Central memory CD8-positive, alpha-beta T cell (primary cell): ENCODE measurements at places on chromosomes 13 and 19.

DNA sequence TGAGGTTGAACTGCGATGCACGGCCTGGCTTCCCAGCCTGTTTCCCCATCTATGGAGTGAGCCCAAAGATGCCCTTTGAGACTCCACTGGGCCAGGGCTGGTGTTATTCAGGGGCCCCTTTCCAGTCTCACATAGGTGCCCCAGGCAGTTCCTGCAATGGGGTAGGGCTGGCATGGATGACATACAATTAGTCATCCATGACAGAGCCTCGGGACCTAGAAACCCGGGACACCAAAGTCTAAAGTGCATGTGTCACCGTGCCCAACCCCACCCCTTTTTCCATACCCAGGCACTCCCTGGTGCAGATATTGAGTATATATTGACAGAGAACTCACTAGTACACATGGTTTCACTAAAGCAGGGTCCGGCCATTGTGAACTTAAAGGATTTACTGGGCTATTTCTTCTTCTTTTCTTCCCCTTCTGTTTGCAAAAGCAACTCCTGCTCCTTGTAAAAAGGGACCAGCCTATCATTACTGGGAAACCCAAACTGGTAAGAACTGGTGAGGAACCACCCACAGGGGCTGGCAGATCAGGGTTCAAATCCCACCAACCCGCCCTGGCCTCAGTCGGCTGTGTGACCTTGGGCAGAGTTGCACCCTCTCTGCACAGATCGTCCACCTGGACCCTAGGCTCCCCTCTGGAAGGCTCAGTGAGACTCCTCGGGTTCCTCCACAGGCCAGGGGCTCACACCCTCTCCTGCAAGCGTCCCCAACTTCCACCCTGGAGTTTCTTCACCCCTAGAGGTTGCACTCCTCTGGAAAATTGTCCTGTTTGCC is 2.7 kb downstream of the B3GNT3 start:
- no peak for DNase-seq
- H3K36me3 ChIP-seq: no peaks in the 10 kb centered on the region
- H3K4me3 ChIP-seq: no peak overlapping the region

DNA sequence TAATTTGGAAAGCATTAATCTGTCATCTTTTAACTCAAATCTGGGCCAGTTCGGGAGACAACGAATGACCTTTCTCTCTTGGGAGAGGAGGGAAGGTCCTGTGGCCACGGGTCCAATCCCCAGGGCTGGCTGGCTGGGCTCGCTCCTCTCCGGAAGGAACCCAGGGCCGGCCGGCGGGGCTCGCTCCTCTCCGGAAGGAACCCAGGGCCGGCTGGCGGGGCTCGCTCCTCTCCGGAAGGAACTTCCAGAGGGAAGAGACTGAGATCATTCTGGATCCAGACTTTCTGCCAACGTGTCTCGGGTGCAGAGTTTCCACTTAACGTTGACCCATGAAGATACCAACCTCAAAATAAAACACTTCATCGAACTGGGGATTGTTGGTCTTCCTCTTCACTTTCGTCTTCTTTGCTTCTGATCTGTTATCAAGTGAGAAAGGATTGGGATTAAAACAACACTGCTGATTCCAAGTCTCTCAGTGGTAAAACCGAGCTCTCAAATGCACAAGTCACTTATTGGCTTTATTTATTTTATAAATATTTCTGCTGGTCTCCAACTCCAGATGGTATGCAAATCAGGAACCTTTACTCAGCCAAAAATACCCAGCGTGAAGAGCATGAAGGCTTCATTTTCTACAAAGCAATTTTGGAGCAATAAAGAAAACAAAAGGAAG is 53.3 kb upstream of the C13orf46 start:
- peak overlapping the region; percentile 37 for H3K4me3 ChIP-seq
- H3K27ac ChIP-seq: peak overlapping the region; percentile 29
- peaks cover 24% of the 10 kb centered on the region for H3K4me1 ChIP-seq
- H3K36me3 ChIP-seq: peaks cover 49% of the 10 kb centered on the region
- DNase-seq: no peak
- no peaks in the 10 kb centered on the region for H3K27me3 ChIP-seq

DNA sequence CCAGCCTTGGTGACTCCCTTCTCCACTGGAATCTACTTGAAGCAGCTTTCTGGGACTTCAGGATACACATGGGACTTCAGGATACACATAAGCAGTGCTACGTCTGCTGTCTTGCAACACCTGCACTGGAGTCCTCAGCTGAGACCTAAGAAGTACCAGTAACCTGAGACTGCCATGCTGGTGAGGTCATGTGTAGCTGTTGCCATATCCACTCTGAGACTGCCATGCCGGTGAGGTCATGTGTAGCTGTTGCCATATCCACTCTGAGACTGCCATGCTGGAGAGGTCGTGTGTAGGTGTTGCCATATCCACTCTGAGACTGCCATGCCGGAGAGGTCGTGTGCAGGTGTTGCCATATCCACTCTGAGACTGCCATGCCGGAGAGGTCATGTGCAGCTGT is 937.9 kb downstream of the EFNB2 start:
- H3K4me3 ChIP-seq: no peak overlapping the region
- H3K27me3 ChIP-seq: no peaks in the 10 kb centered on the region
- no peak for DNase-seq
- H3K27ac ChIP-seq: no peak overlapping the region

GRCh38 chr13:73876323-73876722 is 257.9 kb downstream of the KLF12 start:
- no peak for DNase-seq
- peaks cover 42% of the 10 kb centered on the region for H3K4me1 ChIP-seq
- H3K27me3 ChIP-seq: no peaks in the 10 kb centered on the region
- peaks cover 11% of the 10 kb centered on the region for H3K36me3 ChIP-seq

DNA sequence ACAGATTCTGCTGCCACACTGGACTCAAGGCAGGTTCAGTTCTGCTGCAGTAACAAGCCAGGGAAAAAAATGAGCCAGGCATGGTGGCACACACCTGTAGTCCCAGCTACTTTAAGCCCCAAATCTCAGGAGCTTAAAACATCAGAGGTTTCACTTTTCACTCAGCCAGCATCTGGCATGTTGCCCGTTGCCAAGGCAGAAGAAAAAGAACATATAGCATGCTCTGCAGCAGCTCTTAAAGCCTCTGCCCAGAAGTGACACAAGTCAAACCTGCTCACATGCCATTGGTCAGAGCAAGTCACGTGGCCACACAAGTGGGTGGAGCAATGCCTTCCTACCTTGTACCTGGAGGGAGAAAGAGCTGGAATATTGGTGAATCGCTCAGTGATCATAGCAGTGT is 14.7 kb upstream of the ADGRE5 start:
- no peaks in the 10 kb centered on the region for H3K27me3 ChIP-seq
- peaks cover 26% of the 10 kb centered on the region for H3K36me3 ChIP-seq
- peaks cover 62% of the 10 kb centered on the region for H3K4me1 ChIP-seq
- peak; percentile 81 for DNase-seq
- peak overlapping the region; percentile 100 for H3K27ac ChIP-seq

GRCh38 chr13:59451236-59451635 is 712.5 kb downstream of the DIAPH3 start:
- H3K27ac ChIP-seq: no peak overlapping the region
- no peaks in the 10 kb centered on the region for H3K36me3 ChIP-seq
- no peak overlapping the region for H3K4me3 ChIP-seq
- no peaks in the 10 kb centered on the region for H3K4me1 ChIP-seq
- DNase-seq: no peak

GRCh38 chr13:89694451-89694850 is 1653.0 kb upstream of the MIR17HG start:
- H3K27ac ChIP-seq: no peak overlapping the region
- no peak for DNase-seq
- no peaks in the 10 kb centered on the region for H3K27me3 ChIP-seq
- H3K36me3 ChIP-seq: no peaks in the 10 kb centered on the region
- no peak overlapping the region for H3K4me3 ChIP-seq

DNA sequence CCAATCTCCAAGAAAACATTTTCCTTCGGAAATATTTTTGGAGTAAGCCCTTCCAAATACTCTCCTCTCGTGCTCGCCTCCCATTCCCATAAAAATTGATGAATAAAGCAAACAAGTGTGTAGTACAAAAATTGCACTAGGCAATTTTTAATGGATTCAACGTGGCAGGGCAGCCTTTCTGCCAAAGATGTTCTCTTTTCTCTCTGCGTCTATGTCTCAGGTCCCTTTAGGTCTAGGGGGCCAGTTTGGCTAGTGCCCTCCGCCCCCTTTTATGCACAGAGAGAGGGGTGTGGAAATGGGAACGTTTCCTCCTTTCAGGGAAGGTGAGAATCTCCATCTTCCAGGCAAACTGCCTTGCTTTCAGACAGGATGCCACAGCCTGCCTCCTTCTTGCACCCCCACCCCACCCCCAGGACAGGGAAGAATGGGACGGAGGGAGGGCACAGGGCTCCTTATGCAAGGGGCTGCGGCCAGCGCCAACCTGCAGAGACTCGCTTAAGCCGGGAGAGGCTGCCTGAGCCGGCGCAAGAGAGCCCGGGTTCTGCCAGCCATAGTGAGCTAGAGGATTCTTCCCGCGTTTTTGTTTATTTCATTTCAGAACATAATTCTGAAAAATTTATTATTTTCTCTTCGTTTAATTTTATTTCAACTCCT is 2.7 kb upstream of the ZIC2 start:
- H3K4me3 ChIP-seq: peak overlapping the region; percentile 23
- peaks cover 56% of the 10 kb centered on the region for H3K27me3 ChIP-seq
- no peak for DNase-seq
- H3K36me3 ChIP-seq: peaks cover 39% of the 10 kb centered on the region
